ENCODE measurements at places on chromosomes 6 and 20.

DNA sequence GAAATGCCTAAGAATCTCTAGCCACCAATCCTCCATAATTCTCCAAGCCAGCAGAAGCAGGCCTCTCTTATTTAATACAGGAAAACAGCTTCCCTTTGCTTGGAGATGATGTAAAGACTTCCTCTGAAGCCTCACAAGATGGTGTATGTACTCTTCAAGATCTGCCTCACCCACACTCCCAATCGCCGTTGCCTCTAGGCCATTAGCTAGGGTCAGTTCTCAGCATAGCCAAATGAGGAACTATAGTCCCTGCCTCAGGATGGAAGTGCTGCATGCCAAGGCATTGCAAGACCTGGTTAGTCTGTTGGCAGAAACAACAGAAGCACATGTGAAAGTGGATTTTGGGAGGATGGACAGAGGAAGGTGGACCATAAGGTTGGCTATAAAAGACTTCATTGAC is 139.1 kb downstream of the SCML4 start:
- no peak for DNase-seq

GRCh38 chr6:123380257-123380656 is 256.5 kb downstream of the TRDN start:
- DNase-seq = no peak

DNA sequence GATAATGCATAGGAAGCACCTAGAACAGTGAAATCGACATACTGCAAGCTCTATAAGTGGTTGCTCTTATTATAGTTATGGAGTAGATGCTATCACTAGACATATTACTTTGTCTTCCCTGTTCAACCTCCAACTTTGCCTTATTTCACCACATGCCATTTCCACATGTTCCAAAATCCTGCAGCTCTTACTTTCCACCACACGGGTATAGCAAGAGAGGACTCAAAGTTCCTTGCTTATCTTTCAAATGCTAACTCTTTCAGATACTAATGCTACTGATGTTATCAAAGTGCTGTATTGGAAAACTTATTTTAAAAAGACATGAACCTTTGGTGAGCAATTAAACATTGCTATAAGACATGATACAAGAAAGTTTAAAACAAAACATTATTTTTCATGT is 1130.1 kb downstream of the HACE1 start:
- no peak for DNase-seq

DNA sequence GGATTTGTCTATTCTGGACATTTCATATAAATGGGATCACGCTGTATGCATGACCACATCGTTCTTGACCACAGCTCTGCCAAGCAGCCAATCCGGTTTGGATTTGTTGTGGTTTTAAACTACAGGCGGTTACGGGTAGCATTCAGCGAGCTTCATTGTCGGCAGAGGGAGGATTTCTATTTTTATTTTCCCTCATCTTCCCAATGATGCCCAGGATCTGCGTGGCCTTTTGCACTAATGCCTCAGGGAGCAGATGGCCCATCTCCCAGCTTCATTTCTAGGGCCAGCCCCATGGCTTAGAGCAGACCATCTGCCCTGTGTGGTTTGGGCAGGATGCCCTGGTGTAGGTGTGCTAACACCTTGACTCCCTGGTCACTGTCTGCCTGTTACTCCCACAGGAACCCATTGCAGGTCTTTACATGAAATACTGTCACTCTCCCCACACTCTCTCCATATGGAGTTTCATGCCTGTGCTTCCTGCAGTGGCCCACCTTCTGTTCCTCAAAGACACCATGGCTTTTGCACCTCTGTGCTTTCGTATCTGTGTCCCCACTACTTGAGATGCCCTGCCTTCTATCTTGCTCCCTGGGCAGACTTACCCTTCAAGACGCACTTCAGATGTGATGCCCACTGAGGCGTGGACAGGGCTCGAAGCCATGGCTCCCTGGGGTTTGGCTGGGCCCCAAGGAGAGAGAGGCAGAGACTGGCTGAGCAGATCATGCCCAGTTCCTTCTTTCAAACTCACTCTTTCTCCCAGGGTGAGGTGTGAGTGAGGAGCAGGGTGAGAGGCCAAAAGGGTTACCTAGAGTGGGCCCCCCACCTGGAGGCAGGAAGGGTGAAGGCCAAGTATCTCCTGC is 26.0 kb downstream of the SDCBP2 start:
- DNase-seq = no peak

DNA sequence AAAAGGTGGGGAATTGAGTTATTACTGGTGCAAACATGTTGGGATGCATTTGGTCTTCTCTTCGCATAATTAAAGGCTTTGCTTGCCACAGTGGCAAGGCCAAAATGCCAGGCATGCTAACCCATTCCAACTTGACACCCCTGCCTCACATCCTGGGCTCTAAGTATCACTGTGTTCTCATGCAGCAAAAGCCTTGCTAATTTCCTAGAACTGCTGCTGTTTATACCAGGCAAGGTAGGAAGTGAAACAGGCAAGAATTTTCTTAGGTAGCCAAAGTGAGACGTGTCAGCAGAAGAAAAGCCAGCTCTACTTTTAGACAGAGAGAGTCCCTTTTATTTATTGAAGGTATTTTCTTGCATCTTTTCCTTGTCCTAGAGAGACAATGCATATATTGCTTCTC is 41.2 kb downstream of the LYRM2 start:
- no peak for DNase-seq

DNA sequence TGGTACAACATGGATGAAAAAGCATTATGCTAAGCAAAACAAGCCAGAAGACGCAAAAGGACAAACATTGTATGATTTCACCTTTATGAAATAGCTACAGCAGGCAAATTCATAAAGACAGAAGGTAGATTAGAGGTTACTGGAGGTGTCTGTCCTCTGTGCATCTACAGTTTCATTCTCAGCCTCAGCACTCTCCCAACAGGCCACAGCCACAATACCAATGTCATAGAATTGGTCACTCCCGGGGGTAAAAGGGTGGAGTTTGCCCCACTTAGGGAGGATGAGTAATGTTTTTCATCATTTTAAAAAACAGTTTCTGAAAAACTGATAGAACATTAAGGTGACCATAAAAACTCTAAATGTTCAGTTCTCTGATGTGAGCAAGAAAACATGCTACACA is 17.2 kb upstream of the TMX4 start:
- no peak for DNase-seq

GRCh38 chr6:22199771-22200170 is 97.1 kb downstream of the PRL start:
- no peak for DNase-seq

GRCh38 chr20:25321262-25321831 is 69.3 kb downstream of the ABHD12 start:
- no peak for DNase-seq

GRCh38 chr6:77038807-77039206 is 424.5 kb downstream of the HTR1B start:
- DNase-seq = no peak

DNA sequence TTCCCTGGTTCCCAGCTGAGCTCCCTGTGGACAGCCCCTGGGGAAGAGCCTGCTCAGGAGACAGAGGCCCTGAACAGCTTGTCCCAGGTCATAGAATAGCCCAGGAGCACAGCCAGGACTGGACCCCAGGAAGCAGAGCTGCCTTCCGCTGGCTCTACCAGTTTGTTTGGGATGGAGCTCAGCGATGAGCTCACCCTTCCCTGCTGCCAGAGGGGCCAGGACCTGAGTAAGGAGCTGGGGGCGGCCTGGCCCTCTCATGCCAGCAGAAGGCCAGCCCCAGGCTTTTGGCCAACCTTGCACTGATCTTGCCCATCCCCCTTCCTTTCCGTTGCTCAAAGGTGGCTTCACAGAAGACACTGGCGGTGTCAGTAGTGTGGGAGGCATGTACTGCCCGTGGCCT is 17.5 kb downstream of the MMP24OS start:
- DNase-seq = no peak

DNA sequence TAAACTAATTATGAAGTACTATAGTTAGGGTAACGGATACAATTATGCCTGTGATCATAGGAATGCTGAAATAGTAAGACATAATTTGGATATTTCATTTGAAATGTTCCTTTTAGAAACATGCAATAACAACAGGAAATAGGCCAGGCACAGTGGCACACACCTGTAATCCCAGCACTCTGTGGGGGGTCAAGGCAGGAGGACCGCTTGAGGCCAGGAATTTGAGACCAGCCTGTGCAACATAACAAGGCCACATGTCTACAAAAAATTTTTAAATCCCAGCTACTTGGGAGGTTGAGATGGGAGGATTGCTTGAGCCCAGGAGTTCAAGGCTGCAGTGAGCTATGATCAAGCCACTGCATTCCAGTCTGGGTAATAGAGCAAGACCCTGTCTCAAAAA is 25.7 kb upstream of the MYO6 start:
- no peak for DNase-seq

DNA sequence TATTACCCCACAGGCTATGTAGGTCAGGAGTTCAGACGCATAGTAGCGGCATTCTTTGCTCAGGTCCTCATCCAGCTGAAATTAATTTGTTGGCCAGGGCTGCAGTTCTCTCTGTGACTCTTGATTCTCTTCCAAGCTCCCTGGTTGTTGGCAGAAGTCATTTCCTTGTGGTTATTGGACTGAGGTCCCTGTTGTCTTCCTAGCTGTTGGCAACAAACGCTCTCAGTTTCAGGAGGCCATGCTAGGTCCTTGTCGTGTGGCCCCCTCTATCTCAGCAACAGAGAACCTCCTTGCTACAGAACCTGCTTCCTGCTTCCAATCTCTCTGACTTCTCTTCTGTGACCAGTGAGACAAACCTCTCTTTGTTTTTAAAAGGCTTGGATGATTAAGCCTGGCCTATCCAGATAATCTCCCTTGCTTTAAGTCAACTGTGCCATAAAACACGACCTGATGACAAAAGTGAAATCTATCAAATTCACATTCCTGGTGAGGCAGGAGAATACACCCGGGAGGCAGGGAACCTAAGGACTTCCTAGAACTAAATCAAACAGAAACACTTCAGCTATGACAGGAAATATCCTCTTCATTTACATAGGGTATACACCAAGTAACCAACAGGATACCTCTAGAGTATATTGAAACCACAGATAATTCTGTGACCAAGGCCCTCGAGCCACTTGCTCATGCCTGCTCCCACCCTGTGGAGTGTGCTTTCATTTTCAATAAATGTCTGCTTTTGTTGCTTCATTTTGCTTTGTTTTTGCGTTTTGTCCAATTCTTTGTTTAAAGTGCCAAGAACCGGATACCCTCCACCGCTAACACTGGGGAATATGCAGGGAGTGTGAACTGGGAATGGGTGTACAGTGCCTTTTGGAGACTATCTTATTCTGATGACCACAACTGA is 196.0 kb downstream of the BTBD3 start:
- DNase-seq = no peak

- no peak for DNase-seq
These were observed 64.5 kb upstream of the BACH2 start for GRCh38 chr6:90361174-90361573.

DNA sequence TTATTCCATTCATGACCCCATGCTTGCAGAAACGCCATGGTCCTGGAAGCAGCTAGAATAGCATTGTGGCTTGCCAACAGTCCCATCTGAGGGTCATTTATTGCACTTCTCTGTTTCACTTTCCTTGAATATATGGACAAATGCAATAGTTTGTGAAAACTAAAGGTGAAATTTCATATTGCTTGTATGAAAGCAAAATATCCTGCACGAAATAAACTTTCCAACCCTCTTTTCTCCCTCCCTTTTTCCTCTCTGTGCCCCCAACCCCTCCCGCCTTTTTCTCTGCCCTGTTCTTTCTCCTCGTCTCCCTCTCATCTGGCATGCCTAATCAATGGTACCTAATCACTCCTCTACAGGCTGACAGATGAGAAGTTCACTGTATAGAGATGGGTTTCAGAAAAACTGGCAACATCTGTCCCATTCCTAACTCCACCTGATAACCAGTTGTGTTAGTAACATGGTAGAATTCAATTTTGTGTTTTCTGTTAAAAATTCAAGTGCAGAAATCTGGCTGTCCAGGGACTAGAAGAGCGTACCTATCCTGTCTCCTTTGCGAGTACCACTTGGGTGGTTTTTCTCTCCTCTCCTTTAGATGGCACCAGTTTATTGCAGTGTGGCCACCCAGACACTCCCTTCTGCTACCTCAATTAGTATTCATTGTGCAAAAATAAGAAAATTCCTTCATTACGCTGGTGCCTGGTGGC is 198.6 kb downstream of the FOXA2 start:
- DNase-seq = no peak

GRCh38 chr6:130752267-130752666 is 74.9 kb upstream of the SMLR1 start:
- DNase-seq = no peak

DNA sequence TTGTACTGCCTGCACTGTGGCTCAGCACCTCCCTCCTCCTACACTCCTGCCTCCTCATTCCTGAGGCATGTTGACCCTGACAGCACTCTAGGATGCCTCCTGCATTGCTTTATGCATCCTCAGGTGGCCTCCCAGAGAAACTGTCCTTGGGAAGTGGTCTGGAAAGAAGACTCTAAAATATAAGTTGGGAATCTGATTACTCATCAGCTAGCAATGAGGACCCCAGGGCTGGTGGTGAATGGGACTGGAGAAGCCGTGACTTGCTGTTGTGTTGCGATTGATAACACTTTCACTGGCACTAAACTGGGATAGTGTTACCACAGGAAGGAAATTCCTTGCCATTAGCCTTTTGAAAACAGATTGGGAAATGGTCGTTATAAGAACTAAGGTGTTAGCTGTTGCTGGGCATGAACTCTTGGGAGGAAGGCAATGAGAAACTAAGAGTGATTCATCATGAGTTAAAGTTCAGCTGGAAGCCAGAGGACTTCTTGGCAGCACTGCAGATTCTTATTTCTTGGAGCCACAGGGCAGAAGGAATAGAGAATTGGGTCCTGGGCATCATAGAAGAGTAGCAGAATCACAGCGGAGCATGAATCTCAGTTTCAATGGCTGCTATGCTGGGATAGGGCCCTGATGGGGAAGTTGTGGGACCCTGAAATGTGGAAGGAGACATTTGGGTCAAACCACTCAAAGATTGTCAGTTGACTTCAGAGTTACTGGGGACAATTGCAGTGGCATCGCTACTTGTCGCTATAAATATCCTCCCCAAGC is 10.1 kb upstream of the SIRPD start:
- no peak for DNase-seq

DNA sequence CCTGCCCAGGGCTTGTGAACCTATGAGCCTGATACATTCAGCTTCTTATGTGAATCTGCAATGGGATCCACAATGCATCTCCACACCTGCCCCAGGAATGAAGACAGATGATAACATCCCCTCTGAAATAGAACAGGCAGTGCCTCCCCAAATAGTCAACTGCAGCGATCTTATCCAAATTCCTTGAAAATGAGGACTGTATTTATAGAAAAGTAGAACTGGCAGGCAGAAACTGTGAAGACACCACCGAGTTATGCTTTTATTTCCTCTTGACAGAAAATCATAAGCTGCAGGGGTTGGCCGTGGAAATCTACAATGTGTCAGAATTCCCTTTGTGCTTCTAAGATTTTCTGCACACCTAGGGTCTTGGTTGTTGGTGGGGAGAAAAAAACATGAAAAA is 270.3 kb downstream of the TBC1D7 start:
- DNase-seq = no peak

GRCh38 chr6:34819571-34820480 is 27.9 kb downstream of the BLTP3A start:
- DNase-seq = no peak

DNA sequence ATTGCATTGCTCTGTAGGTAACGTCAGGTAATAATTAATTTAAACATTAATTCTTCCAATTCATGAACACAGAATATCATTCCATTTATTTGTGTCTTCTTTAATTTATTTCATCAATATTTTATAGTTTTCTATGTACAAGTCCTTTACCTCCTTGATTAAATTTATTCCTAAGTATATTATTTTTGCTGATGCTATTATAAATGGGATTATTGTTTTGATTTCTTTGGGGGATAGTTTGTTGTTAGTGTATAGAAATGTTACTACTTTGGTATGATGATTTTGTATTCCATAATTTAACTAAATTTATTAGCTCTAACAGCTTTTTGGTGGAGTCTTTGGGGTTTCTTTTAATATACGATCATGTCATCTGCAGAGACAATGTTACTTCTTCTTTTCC is 44.7 kb upstream of the CCND3 start:
- DNase-seq = no peak
